ENCODE measurements at places on chromosomes 5 and 9.

GRCh38 chr5:58019614-58020013, 440.3 kb downstream of the PLK2 start:
- peak; percentile 0 for DNase-seq

DNA sequence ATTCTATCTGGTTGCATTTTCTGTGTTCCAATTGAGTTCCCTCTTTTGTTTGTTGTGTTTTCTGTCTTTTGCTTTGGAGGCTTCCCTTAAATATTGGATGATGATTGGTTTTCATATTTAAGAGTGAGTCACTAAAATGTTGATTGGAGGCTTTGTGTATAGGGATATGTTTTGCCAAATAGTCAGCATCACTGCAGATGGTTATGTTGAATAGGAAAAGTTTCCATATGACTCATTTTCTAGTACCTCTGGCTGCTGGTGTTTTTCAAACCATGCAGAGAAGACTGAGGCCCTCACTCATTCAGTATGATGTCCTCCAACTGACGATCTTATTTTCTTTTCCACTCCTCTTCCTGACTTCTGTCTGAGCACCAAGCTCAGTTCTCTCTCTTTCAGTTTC, 1290.0 kb downstream of the EFNA5 start:
- no peak for DNase-seq

DNA sequence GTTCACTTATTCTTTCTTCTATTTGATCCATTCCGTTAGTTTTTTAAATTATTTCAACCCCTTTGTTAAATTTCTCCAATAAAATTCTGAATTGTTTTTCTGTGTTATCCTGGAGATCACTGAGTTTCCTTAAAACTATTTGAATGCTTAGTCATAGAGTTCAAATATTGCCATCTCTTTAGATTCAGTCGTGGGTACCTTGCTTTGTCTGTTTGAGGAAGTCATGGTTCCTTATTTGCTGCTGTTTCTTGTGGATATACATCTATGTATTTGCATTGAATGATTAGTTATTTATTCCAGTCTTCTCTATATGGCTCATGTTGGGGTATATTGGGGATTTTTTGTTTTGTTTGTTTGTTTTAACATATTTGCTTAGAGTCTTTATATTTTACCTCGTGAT, 80.6 kb downstream of the HINT1 start:
- no peak for DNase-seq

GRCh38 chr9:110707419-110707818, 38.8 kb downstream of the MUSK start:
- DNase-seq: no peak

- no peak for DNase-seq
Observed at GRCh38 chr5:6143523-6143922, 234.8 kb downstream of the MED10 start.

GRCh38 chr9:14094491-14094890, 219.4 kb downstream of the NFIB start:
- no peak for DNase-seq

DNA sequence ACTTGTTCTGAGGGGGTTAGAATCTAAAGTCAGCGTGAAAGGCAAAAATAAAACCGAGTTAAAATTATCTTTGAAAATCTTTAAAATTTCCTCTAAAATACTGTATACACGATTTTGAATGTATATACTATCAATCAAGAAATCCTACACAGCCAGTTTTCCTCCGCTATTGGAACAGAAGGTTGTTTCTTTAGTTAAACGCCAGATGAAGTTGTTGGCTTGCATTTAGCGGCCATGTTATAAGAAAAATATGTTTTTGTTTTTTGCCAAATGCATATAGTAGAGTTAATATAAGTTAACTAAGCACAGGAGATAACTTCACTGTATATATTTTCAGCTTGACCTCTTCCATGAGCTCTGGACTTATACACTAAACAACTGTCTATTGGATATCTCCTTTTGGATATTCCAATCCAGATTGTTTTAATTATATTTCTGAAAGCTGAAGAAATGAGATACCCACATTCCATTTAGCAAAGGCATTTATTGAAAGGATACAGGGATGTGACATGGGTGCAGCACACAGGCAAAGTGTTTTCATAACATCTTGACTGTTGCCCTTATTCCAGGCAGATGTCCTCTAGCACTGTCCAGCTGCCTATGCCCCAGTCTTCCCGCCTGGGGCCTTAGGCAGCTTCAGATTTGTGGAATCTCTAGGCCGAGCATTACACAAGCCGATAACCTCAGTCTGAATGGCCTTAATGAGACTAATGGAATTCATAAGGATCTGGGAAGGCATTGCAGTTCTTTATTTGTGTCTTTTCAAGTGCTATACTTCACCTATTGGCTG, 10.0 kb upstream of the ATG10 start:
- no peak for DNase-seq

DNA sequence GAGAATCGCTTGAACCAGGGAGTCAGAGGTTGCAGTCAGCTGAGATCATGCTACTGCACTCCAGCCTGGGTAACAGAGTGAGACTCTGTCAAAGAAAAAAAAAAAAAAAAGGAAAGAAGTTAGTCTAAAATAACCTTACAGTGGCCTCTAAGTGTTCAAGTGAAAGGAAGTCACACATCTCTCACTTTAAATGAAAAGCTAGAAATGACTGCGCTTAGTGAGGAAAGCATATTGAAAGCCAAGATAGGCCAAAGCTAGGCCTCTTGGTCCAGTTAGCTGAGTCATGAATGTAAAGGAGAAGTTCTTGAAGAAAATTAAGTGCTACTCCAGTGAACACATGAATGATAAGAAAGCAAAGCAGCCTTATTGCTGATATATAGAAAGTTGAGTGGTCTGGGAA, 38.1 kb downstream of the ITGA1 start:
- DNase-seq: no peak

DNA sequence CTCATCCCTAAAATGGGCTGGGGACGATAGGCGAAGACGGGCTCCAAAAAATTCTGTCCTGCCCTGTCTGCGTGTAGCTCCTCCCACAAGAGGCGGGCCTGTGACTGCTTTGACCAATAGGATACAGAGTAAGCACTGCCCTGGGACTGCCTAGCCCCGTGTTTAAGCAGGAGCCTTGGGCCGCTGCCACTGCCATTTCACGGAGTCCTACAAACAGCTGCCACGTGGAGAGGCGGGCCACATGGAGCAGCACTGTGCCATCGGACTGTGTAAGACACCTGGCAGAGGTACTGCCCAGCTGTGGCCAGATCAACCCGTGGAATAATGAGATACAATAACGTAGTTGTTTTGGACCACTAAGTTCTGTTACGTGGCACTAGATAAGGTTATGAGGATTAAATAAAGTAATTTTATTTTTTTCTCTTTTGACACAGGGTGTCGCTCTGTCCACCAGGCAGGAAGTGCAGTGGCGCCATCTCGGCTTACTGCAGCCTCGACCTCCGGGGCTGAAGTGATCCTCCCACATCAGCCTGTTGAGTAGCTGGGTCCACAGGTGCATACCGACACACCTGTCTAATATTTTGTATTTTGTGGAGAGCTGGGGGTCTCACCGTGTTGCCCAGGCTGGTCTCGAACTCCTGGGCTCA, 87.2 kb downstream of the LMNB1 start:
- DNase-seq: no peak

- peak; percentile 20 for DNase-seq
Observed at GRCh38 chr9:37466037-37466709, 923 bp upstream of the ZBTB5 start.

DNA sequence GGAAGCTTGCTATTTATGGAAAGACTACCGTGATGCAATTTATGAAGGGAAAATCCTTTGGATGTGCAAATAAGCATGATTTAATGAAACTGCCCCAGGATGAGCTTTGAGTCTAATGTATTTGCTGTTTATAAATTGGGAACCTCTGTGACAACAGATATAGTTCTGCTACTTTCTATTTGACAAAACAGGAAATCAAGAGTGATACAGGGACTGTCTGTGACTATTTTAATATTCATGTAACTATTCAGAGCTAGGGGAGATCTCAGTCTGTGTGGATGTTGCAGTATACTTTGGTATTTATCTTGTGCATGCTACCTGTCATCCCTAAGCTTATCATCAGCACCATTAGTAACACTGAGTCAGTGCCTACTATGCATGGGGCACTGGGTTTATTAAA, 132.1 kb downstream of the PDZD2 start:
- no peak for DNase-seq

GRCh38 chr5:56175488-56175887, 57.6 kb downstream of the ANKRD55 start:
- no peak for DNase-seq

DNA sequence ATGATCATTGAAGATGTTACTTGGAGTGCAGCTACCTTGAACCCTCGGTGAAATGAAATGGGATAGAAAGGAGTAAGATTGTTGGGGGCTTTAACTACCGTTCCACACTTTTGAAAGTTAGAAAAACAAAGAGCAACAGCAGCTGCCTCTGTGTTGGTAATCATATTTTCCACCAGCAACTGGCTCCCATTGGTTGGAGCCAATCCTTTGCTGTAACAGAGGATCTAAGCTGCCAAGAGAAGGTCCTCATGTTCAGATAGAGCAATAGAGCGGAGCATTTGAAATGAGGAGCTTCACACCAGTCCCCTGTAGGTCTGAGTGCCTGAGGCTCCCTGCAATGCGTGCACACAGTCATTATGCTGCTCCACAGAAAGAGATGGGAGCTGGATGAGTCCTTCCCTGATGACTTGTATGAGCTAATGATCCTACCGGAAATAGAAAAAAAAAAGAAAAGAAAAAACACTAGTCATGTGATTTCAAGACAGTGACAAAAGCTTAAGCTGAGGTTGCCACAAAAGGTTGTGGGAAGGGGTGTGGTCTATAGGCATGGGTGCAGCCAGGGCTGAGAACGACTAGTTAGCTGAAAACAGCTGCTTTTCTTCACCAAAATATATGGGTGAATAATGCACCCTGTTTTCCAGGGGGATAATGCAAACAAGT, 300.7 kb downstream of the MLLT3 start:
- no peak for DNase-seq

DNA sequence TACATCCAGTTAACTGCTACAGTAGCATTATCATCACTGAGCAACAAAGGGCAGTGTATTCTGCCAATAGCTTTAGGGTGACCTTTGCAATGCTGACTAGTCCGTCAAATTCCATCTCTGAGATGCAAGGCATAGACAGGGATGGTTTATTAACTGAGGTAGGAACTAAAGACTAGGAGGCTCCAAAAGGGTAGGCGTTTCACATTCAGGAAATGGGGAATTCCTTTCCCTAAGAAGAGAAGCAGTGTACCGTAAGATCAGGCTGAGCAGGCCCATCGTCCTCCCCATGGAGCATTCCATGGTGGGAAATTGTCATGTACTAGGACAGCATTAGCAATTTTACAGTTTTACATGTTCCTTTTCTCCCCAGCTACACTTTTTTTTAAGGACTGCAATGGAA, 157.7 kb downstream of the BNC2 start:
- DNase-seq: no peak

DNA sequence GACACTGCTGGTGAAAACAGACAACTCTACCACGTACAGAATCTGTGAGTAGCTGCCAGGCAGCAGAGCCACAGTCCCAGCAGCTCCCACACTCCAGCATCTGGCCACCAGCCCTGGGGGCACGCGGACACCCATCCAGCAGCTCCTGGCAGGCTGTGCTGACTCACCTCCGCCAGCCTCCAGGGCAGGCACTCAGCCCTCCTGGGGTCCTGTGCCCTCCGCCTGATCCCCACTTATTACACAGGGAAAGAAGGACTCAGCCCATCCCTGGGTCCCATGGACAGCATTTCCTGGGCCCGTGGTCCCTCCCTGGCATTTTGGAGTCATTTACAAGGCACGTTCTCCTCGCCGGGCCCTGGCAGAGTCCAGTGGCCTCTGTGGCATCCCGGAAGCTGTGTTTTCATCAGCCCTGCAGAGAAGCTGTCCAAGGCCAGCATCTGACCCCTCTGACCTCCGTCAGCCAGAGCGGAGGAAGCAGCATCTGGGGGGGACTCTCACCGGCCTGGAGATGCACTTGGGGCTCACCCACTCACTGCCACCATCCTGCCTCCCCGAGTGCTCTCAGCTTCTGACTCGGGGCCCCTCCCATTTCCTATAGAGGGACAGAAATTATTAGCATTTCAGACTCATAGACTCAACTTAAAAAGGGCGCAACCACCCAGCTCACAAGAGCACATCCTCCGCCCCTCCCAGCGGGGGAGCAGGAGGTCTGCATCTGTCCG, 21.6 kb downstream of the PAEP start:
- no peak for DNase-seq

GRCh38 chr5:111537141-111538024, 25.0 kb upstream of the STARD4 start:
- no peak for DNase-seq

DNA sequence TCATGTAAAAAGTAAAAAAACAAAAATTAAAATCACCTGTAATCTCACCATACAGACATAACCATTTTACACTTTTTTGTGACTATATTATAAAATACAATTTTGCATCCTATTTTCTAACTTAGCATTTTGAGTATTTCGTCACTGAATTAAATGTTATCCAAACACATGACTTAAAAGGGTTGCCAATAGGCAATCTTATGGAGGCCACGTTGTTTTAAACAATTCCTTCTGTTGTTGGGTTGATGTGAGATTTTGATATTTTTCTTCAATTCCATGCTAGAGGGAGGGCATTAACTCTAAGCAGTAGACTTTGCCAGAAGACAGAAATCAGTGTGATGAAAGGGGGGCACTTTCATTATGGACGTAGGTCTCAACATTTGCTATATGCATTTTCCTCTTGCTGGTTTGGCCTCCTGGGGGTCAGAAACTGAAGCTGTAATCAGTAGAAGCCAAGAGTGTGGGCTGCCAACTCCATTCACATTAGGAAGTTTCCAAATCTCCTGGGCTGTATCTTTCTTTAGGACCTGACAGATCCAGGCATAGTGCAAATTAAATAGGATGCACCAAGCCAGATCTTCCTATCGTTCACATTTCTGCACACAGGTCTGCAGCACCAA, 614.2 kb upstream of the CLINT1 start:
- DNase-seq: no peak

DNA sequence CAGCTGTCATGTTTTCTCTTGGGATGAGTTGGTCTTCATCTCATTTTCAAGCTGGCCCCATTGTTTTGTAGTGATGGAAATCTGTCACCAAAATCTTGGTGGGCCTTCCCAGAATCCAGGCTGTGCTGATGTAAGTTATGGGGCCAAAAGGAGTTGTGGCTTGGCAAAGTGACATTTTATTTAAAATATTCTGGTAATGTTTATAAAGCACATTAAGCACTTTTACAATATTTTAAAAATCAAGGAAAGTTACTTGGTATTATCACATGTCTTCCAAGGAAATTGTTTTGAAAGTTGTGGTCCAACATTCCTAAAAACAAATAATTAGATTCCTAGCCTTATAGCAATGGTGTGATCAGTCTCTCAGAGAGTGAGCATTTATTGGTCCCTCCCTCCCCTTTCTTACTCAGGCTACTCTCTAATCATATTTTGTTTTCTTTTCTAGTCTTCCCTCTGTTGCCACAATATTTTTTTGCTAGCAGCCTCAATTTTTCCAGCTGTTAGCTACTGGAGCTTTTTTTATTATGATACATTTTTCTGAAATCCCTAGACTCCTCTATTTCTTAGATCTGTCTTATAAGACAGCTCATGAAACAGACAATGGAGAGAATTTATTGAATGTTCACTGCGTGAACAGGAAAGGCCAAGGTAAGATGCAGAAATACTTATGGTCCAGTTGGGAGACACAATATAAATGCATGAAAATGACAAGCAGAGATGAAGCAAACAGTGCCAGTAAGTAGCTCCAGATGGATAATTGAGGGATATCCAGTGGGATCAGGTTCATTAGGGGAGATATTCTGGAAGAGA, 408.1 kb upstream of the ZNF608 start:
- no peak for DNase-seq

Data from natural killer cell (primary cell).